GM18507 (cell line): ENCODE measurements at places on chromosomes 3 and 15.

DNA sequence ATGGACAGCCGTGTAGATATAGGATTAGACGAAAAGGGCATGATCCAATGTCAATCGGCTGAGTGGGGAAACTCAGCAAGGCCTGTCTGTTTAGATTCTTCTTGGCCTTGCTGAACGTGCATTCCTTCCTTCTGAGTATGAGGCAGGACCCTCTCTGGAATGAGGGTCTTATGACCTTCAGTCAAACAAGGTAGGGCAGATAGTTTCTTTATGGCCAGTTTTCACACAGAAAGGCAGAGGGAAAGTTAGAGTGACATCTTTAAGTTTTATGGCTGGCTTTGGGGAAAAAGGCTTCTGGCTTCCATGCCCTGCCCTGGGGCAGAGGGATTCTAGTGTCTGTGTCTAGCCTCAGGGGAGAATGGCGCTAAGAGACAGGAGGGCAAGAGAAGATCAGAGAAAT lies 29.7 kb downstream of the ARNT2 start:
- DNase-seq, result no peak

DNA sequence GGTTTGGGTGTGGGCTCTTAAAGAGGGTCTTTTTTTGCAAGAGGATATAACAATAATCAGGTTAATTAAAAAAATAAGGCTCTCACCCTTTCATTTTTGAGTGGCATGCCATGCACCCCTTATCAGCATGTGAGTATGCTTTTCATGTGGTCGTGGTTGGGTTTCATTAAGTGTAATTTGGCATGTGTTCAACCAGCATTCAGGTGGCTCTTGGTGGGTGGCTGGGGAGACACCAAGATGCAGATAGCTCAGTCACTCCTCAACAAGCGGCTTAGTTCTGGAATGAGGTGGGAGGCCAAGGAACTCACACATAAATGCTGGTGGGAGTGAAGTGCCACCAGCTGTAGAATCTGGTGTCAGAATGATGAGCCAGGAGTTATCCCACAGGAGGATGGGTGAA lies 66.8 kb downstream of the FLNB start:
- no peak for DNase-seq

- DNase-seq, result no peak
These were observed 63.2 kb downstream of the PDE8A start for GRCh38 chr15:85044894-85045293.

GRCh38 chr3:30848087-30848779 lies 46.2 kb downstream of the GADL1 start:
- no peak for DNase-seq

- DNase-seq, result no peak
These were observed 70.1 kb upstream of the SGO1 start for GRCh38 chr3:20256144-20256543.

DNA sequence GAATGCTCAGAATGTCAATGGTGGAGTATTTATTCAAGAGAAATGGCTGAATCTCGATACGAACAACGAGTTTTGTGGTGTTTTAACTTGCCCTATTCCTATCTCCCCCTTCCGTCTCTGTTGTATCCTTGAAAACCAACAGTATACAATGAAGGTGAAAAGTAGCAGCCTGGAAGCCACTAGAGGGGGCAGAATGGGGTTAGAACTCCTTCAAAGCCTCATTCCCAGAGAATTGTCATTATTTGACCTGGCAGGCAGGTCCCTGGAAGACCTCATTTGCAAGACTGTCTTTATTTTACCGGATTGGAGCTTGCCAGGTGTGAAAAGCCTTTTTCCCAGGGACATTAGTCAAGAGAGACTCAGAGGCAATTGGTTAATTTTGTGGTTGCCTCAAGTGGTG lies 139.4 kb downstream of the LRRC28 start:
- DNase-seq, result no peak

GRCh38 chr3:179676081-179676480 lies 23.2 kb downstream of the USP13 start:
- no peak for DNase-seq

DNA sequence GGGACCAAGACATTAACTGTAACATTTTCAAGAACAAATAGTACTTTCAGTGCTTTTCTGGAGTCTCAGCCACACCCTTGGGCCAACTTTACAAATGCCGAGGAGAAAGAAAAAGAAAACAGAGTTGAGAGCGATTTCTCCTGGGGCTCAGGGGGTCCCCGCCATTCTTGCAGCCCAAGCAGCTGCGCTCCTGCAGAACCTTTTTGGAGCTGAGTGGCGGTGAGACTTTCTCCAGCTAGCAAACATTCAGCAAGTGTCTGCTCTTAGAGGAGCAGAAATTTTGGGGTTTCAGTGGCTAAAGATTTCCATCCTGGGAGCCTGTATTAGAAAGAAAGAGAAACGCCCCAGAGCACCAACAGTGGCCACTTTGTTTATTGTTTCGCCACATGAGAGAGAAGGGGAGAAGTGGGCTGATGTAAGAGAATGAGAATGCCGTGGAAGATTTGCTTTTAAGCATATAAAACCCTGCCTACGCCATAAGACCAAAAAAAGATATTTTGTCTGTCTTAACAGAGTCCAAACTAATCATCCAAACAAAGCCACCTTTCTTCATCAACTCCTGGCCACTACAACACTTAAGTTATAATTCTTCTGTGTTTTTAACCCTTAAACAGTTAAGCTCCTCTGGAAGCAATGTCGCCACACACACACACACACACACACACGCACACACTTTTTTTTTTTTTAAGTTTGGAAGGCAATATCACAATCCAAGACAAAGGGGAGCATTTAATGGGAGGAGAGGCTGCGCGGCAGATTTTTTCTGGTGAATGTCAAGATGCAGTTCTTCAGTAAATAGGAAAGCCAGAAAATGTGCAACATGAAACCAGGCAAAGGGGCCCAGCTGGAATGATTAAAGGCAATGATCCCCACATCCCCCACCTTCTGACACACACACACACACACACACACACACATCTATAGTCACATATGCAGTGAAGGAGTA lies 19.2 kb downstream of the EID1 start:
- no peak for DNase-seq

GRCh38 chr15:78715434-78715833 lies 74.4 kb upstream of the CHRNB4 start:
- no peak for DNase-seq

DNA sequence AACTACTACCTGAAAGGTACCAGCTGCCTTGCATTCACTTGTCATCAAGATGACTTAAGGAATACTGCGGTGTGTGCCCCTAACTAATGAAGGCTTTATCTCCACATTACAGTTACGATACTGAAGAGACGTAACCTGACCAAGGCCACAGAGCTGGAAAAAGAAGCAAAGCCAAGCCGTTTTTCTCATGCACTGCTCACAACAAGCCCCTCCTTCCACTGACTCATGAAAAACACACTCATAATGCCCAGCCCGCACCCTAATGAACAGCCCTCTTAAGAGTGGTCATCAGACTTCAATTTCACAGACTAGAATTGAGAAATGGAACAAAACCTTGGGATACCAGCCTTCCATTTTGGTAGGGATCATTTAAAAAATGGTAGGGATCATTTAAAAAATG lies 11.6 kb downstream of the PSMD6 start:
- no peak for DNase-seq

DNA sequence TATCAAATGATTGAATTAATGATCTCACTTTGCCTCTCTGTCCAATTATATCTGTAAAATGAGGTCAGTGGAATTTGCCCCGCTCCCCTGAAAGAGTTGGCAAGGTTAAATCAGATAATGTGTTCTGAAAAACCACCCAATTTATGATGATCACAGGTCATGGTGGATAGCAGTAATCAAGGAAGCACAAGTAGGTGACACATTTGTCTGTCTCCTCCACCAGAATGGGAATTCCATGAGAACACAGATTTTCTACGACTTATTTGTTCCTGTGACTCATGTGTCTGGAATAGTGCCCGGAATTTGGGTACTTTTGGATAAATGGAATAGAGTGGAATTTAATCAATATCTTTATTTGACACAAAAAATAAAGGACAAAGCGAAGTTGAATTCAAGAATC lies 220.9 kb upstream of the SUCLG2 start:
- no peak for DNase-seq

- no peak for DNase-seq
These were observed 272.2 kb upstream of the CHRNA7 start for GRCh38 chr15:31758126-31758525.

DNA sequence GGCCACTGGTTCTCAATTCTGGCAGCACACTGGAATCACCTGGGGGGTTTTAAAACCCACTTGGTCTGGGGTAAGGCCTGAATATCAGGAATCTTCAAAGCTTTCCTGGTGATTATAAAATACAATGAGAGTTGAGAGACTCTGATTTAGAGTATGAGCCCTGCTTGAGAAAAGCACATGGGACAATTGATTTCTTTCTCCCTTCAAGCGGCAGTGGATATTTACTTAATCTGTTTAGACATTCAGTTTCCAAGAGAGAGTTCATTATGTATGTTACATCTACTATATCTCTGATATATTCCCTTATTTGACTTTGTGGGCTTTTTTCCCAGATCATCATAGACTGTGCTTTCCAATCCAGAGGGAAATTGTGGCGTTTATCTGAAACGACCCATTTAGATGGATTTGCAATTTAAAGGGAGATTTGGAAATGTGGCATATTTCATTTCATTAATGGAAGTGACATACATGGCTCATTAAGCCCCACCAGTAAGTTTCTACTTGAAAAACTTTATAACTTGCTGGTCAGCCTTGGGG lies 171.2 kb upstream of the PFN2 start:
- DNase-seq, result no peak

DNA sequence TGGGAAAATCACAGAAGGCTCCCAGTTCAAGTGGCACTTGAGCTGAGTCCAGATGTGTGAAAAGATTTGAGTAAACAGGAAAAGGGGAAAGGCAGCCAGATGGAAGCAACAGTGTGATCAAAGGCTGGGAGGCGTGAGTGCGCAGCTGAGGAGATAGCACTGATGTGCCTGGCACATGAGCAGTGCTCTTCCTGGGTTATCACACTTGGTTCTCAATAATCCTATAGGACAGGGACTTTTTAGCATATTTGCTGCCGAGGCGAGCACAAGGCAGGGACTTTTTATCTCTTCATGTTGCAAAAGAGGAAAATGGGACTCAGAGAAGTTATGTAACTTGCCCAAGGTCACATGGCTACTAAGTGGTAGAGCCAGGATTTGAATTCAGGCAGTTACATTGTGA lies 39.6 kb downstream of the CORO2B start:
- DNase-seq, result no peak

- no peak for DNase-seq
These were observed 132.2 kb downstream of the DUT start for GRCh38 chr15:48463366-48463880.

DNA sequence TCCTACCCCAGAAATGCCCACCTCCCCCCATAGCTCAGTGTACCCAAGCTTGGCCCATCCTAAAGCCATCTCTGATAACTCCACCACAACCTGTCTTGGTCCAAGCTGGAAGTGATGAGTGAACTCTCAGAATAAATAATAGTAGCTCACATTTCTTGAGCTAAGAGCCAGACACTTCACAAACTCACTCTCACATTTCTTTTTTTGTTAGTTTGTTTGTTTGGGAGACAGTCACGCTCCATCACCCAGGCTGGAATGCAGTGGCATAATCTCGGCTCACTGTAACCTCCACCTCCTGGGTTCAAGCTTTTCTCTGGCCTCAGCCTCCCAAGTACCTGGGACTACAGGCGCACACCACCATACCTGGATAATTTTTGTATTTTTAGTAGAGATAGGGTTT lies 46.2 kb downstream of the LIPC start:
- DNase-seq, result no peak

- DNase-seq, result no peak
These were observed 72.8 kb upstream of the ITGA11 start for GRCh38 chr15:68504681-68505170.

DNA sequence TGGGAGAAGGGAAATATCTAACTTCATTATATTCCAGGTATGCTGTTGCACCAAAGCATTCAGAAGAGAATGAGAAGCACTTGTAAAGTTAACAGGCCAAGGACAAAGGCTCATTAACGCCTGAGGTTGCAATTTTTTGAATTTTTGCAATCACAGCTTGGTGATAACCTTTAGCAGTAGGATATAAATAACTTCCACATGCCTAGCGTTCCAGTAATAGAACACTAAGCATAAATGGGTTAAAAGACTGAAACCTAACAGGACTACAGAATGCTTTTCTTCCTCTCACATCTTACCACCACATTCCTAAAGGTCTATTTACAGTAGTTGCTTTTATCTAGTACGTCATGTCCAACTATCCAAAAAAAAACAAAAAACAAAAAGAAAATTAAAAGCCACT lies 57.4 kb upstream of the IMPG2 start:
- no peak for DNase-seq

DNA sequence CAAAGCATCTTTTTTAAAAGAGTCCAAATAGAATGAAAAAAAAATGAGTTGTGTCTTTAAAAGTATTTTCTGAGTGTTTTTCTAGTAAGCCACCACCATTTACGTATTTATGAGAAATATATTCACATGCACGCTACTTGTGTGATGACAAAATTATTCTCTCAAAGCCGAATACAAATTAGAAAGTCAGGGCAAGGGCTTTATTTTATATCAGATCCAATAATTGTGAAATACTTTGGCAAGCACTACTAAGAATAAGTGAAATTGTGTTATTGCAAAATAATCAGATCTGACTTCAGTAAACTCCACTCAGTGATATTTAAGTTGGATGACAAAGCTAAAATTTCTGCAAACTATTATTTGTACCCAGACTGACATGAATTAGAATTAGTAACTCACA lies 589.3 kb upstream of the KCNMB2 start:
- DNase-seq, result no peak

DNA sequence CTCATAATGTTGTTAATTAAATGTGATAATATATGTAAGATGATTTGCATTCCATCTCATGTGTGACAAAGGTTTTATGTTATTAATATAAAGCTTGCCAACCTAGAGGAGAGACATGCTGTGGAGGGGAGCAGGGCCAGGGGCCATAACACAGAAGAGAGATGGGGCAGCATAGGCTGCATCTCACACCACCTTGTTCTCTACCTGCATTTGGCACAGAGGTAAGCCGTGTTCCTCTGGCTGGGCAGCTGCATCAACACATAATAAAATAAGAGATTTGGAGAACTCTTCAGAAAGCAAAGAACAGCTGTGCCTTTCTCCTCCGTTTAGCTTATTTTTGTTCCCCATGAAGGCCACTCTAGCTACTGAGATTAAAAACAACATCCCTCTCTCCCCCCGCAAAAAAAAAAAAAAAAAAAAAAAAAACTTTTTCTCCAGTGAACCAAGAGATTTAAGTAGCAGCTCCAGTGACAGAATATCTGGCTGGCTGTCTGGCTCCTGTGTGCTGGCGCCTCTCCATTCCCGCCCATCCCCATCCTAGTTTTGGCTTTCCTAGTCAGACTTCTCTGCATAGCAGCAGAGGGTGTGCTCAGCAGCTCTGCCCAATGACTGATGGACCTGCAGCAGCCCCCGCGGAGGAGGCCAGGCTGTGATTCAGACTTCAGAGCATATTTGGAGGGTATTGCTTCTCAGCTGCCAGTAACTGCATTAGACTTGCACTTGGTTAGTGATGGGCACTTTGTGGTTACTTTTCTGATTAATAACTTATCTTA lies 52.2 kb upstream of the STXBP5L start:
- DNase-seq, result no peak
